Brain (organoid and tissue), 16 donors: ENCODE measurements at places on chromosomes 12 and 14.

DNA sequence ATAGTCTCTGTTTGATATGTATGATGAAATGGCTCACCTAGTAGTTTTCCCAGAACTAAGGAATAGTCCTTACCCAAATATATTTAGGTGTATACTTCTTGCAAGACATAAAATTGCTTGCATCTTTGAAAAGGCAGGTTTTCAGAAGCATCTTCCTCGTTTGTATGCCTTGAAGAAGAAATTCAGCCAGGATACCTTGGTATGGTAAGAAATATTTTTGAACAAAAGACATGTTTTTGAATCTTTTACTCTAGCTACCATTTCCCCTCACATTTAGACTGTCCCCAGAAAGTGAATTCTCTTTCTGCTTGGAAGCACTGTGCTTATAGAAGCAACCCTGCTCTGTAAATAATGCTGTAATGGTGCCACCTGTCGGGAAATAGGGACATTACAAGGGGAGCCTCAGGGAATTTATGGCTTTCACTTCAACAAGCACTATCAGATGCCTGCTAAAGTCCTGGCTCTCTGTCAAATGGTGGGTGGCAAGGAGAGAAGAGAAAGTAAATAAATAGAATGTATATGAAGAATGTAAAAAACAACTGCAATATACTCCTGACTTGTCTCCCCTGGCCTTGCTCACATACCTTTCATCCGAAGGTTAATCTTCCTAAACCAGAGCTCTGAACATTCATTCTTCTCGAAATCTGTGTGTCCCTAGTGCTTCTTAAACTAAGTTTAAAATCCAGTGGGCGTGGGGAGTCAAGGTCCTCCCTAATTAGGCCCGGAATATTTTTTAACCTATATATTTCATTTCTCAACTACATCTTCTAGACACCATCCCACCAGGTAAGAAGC is 6.1 kb downstream of the CCDC184 start:
- peak; percentile 93 for DNase-seq

DNA sequence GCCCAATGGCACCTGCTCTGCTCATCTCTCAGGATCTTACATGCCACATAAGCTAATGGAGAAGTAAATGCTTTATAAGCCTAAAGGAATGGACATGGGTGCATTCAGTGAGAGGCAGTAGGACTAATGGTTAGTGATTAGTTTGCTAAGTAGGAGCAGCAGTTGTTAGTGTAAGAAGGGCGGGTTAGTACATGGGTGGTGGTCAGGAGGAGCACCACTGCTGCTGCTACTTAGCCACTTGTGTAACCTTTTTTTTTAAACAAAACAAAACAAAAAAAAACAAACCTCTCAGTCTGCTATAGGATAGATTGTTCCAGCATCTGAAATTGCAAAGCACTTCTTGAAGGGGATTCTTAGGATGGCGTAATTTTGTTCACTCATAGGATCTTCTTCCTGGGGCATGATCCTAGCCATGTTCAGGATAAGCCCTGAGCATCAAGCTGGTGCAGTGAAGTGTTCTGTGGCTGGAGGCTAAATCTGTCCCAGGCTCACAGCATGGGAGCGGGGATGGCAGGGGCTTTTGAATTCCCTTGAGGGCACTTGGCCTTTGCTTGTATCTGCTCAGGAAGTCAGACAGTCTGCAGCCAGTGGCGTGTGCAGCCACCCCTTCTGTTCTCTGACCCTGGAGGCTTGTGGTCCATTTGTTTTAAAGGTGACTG is 63.6 kb downstream of the CHST11 start:
- no peak for DNase-seq

DNA sequence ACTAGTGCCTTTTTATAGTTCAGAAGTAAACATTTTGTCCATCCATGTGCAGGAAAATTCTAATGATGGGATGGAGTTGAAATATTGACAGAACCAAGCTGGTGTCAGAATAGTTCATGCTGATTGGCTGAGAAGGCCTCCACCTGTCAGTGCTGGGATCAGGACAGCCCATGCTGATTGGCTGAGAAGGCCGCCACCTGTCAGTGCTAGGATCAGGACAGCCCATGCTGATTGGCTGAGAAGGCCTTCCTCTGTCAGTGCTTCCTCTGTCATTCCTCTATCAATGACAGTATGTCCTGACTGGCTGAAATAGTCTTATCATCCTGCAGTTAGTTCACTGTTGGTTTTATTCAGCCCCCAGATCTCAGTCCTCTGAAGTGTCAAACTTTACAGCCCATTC is 95.7 kb downstream of the PPP2R5C start:
- DNase-seq = no peak

DNA sequence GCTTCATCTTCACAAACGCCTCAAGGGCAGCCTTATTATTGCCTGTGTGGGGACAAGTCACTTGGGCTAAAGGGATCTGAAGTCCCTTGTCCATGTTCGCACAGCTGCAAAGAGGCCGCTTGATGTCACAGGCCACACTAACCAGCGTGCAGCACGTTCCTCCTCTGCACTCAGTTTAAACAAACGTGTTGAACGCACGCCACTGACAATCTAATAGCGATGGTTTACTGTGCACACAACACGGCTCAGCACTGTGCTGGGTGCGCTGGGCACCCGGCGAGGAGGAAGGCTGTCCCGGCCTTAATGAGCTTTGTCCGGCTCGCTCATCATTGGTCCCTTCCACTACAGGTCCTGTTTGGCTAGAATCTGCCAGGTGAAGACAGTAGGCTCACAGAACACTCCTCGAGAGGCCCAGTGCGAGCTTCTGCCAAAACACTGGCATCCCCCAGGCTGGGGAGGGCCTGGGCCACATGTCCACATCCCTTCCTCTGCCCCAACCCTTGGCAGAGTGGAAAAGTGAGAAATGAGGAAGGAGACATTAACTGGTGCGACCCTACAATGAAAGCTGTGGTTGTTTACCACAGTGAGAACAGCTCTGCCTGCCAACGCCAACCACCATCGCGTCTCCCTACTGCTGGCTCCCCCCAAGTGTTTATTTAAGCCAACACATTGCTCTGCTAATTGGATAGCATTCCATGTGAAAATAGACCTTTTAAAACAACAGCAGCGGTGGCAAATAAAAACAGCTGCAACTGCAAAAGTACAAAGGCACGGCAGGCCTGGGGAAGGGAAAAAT is 113.2 kb downstream of the RBM19 start:
- peak; percentile 70 for DNase-seq

- DNase-seq = no peak
These were observed 116.0 kb downstream of the PRICKLE1 start for GRCh38 chr12:42473561-42473960.

DNA sequence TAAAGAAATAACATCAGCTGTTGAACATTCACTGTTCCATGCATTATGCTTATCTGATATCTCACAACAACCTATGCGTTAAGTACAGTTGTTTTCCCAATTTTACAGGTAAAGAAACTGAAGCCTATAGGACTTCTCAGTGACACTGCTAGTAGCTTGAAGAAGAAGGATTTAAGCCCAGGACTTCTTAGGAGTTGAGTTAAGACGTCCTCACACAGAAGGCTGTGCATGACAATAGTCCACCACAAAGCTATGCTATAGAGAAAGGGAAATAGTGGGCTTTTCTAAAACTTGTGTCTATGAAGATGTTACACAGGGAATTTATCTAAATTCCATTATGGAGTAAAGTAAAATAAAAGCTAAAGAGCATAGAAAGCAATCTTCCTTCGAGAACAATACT is 120.5 kb upstream of the RASSF8 start:
- no peak for DNase-seq

DNA sequence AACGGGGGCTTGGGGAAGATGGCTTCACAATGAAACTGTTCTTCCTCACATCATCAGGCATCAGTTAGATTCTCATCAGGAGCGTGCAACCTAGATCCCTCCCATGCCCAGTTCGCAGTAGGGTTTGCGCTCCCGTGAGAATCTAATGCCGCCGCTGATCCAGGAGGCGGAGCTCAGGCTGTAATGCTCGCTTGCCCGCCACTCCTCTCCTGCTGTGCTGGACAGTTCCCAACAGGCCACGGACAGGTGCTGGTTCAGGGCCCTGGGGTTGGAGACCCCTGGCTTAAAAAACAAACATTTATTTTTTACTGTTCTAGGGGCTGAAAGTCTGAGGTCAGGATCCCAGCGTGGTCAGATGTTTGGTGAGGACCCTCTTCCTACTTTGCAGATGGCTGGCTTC is 180.5 kb downstream of the FBXL14 start:
- no peak for DNase-seq

DNA sequence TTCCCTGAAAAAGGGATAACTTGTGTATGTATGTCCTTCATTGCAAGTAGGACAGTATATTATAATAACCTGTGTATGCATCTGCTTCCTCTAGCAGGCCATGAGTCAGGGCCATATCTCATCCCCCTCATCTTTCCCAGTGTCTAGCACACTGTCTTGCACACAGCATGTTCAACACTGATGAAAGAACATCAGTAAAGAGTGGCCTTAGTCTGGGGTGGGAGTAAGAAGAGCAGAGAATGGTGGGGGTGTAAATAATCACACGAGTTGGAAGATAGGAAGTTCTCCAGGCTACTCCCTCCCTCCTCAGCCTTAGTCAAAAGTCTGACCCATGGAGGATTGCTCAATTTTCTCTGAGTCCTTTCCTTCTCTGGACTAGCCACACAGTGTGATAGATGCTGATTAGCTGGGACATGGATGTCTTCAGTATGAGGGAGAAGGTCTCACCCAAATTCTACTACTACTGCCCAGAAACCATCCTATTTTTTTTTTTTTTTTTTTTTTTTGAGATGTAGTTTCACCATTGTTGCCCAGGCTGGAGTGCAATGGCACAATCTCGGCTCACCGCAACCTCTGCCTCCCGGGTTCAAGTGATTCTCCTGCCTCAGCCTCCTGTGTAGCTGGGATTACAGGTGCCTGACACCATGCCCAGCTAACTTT is 14.6 kb upstream of the SP1 start:
- no peak for DNase-seq

DNA sequence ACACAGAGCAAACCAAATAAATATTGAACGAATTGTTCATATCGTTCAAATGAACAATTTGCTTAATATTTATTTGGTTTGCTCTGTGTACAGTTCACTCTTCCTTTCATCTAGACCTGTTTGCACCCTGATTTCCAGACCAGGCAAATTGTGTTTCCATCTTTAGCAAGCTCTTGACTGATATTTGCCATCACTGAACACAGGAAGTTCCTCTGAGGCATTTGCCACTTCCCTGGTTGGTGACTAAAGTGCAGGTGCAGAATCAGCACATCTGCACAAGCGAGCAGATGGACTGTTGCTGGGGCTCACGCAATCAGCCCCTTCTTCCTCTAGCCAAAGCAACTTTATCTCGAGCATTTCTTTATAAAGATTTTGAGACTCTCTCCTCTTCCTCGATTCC is 112.9 kb downstream of the DAAM1 start:
- no peak for DNase-seq

GRCh38 chr12:47808574-47809365 is 10.9 kb downstream of the HDAC7 start:
- no peak for DNase-seq

DNA sequence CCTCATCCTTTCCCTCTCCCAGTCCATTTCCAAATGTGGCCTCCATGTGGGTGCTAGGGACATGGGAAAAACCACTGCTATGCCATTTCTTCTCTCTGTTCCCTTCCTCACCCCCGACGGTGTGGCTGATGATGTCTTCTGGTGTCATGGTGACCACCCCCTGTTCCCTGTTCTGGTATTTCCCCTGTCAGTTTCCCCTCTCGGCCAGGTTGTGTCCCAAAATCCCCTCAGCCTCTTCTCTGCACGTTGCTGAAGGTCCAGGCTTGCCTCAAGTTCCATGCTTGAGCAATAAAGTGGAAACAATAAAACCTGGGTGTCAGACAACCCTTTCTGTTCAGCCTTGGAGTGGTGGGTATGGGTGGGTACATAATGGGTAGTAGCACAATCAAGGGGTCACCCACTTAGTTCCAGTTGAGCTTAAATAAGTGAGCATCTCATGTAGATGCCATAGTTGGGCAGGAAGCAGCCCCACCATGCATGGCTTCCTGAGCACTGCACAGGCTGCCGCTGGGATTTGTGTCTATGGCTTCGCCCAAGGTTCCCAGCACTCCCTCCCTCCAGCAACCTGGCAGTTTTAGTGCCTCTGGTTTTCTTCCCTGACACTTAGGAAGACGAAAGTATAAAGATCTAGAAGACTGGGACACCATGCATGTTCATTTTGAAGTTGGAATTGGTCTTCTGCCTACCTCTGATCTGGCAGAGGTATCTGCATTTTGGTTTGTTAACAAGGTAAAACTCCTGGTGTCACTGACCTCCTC is 8.7 kb upstream of the ITFG2 start:
- no peak for DNase-seq

DNA sequence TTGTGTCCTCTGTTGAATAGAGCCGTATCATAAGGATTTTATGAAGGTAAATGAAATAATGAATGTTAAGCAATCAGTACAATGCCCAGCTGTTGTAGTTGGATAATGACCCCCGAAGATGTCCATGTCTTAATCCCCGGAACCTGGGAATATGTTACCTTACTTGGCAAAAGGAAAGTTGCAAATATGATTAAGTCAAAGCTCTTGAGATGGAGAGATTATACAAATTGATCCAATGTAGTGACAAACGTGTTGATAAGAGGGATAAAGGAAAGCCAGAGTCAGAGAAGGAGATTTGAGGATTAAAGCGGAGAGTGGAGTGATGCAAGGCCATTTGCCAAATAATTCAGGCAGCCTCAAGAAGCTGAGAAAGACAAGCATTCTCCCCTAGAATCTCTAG is 19.2 kb upstream of the MGAT4C start:
- DNase-seq = no peak

DNA sequence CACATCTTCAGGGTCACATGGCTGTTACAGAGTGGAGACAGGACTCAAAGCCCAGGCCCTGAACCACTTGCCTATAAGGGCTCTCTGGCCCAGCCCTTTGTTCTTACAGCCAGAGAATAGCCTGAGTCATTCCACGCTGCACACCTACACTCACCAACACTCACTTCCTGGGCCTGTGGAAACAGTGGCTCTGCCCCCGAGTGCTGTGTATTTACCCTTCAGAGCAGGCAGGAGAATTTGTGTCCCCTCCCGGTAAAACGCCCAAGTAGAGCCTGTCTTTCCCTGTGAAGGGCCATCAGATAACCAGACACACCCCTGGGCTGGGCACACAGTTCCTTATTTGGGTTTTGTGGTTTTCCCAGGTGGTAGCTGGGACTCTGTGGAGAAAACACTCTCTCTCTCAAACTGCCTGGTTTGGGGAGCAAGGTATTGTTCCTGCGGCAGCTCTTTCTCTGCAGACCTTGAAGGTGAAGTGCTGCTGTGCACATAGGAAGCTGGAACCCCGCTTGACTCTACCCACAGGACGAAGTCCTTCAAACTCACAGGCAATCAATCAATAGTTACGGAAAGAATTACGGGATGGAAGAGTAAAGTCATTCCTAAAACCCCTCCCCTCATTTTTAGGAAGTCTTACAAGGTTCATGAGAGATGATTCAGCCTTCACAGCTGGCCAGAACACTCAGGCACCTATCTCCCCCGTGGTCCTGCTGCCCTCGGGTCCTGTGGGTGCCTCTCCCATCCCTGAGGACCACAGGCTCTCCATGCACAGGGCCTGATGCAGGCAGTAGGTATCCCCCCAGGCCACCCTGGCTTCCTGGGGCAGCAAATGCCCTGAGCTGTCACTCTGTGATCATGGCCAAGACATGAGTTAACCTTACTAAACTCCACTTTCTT is 20.3 kb downstream of the FIGNL2 start:
- no peak for DNase-seq
